ENCODE measurements at places on chromosomes 7 and 10.

DNA sequence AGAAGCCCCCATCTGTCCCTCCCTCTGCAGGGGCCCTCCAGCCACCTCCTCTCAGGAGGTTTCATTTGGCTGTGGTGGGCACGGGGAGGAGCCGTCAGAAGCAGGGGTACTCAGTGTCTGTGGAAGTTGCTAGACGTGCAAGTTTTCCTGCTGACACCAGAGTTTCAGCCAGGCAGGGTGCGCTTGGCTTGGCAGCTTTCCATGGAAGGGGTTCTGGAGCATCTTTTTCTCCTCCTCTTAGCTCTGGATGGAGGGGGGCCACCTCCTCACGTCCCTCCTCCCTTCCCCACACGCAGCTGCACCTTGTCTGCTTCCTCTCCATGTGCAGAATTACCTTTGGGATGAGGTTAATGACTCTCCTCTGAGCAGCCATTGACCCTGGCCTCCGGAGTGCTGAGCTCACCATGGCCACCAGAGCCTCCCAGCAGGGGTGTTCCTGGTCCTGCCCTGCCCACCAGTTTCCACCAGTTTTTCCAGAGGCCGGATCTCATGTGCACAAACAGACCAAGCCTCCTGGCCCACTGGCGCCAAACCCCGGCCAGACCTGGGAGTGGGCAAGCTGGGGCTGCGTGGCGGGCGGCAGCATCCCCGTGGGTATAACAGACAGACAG lies 579.8 kb upstream of the FOXK1 start:
- no peak for DNase-seq

GRCh38 chr10:89476150-89476549 lies 59.2 kb downstream of the SLC16A12 start:
- DNase-seq = no peak

DNA sequence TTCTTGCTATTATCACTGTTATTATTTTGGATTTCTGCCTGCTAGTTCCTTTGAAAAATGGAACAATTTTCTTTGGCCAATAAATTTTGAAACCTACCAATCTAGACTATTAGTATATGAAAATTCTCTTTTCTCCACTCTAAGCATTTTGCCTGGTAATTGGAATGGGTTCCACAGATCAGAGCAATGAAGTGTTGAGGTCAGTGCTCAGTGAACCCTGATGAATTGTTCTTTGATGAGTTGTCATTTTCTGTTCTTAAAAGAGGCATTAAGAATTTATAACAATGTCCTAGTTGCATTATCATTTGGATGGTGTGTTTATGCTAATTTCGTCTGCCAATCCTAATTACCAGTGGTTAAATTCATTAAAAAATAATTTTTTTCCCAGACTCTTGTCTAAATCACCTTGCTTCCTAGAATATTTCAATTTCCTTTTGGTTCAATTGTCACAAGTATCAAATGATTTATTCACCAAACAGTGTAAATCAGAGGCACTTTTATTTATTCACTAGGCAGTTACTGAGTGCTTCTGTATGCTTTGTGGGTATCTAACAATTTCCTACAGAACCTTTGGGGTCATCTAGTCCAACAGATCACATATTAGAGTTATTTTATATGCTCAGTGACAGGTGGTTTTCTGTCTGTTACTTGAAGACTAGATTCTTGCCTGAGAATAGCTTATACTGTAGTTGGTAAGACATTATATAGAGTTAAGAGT lies 239.0 kb downstream of the DNAJB9 start:
- no peak for DNase-seq

DNA sequence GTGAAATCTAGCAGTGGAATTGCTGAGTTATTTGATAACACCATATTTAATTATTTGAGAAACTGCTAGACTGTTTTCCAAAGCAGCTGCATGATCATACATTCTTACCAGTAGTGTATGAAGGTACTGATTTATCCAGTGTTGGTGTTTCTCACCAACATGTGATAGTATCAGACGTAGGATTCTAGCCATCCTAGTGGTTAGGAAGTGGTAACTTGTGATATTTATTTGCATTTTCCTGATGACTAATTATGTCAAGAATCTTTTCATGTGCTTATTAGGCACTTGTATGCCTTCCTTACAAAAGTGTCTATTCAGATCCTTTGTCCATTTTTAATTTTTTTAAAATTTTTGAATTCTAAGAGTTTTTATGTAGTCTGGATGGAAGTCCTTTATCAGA lies 54.2 kb upstream of the PLXDC2 start:
- no peak for DNase-seq

- DNase-seq = no peak
These were observed 40.2 kb upstream of the PROSER2 start for GRCh38 chr10:11782793-11783557.

GRCh38 chr7:6536262-6537260 lies 14.7 kb downstream of the GRID2IP start:
- DNase-seq = no peak

DNA sequence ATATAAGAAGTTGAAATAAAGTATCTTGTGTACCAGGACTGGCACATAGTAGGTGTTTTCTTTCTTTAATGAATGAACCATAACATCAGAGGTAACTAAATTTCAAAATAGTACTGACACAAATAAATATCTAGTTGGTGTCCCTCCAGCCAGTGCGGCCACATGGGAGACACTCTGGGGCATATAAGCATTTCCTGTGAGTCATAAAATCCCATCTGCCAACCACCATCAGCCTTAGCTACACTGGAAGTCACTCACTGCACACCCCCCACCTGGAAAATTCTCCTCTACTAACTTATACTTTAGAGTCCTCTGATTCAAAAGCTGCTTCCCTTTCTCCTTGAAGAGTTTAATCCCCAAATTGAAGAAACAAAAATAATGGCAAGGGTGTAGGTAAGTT lies 32.5 kb downstream of the DYDC1 start:
- no peak for DNase-seq

All from RWPE2 (cell line).